ENCODE measurements at places on chromosomes 12 and 14. TPM values are rescaled to one million over a fixed set of nuclear protein-coding genes. Genes with fewer than 3 reads are reported as not detected.

TPPP2 gene
- not detected for polyA plus RNA-seq

MGAT4C gene
- 0.04 TPM for polyA plus RNA-seq

PMEL gene
- 0.75 TPM for polyA plus RNA-seq

RND1 gene
- polyA plus RNA-seq = 3.9 TPM

KLRB1 gene
- 0.81 TPM for polyA plus RNA-seq

PRB2 gene
- polyA plus RNA-seq = not detected

TAS2R8 gene
- polyA plus RNA-seq = not detected

CYP27B1 gene
- polyA plus RNA-seq = 0.64 TPM

SNW1 gene
- 20.0 TPM for polyA plus RNA-seq

LMO3 gene
- 0.91 TPM for polyA plus RNA-seq

CPSF2 gene
- 5.5 TPM for polyA plus RNA-seq

ITGA5 gene
- 42.8 TPM for polyA plus RNA-seq

AJUBA gene
- polyA plus RNA-seq = 16.5 TPM

CACNA1C gene
- polyA plus RNA-seq = 2.5 TPM

DDHD1 gene
- 1.0 TPM for polyA plus RNA-seq

SAMD4A gene
- polyA plus RNA-seq = 1.7 TPM

TCL1B gene
- not detected for polyA plus RNA-seq

TAS2R10 gene
- polyA plus RNA-seq = not detected

INTS13 gene
- 17.0 TPM for polyA plus RNA-seq

OR11G2 gene
- not detected for polyA plus RNA-seq

MMP19 gene
- polyA plus RNA-seq = 0.63 TPM

GLT8D2 gene
- polyA plus RNA-seq = 1.6 TPM

MYF6 gene
- not detected for polyA plus RNA-seq

RTL1 gene
- not detected for polyA plus RNA-seq
